ENCODE measurements at places on chromosomes 2 and 18.

- peak; percentile 86 for DNase-seq
These were observed 56.1 kb downstream of the TNP1 start for GRCh38 chr2:216803791-216804190.

DNA sequence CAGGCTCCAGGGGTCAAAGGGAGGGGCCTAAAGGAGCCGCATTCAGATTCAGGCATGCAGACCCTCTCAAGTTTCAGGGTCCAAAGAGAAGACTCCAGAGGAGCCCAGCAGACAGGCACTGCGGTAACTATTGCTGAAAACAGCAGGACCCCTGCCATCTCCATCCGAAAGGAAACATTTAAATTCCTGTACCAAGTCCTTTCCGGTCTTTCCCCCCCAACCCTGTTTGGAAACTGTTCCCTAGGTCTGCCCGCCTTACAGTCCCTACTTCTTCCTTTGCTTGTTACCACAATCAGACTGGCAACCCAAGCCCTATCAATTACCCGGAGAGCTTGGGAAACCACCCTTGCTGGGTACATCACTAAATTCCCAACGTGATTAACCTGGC is 82.0 kb downstream of the DNMT3A start:
- DNase-seq, result no peak

DNA sequence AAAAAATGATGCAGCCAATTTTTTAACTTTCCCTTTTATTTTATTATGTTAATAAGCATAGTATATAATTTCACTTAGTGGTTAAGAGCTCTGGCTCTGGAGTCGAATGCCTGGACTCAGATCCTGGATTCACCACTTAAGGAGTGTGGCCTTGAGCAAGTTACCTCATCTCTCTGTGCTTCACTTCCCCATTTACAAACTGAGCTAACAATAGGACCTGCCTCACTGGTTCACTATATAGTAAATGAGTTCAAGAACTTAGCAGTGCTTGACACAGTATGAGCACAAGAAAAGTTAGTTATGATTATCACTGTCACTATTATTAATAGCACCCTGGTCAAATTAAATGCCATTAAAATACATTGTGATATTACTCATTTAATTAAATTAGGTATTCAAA is 30.6 kb downstream of the SCN3A start:
- DNase-seq, result no peak

GRCh38 chr2:162256591-162256991 is 13.3 kb upstream of the FAP start:
- no peak for DNase-seq

DNA sequence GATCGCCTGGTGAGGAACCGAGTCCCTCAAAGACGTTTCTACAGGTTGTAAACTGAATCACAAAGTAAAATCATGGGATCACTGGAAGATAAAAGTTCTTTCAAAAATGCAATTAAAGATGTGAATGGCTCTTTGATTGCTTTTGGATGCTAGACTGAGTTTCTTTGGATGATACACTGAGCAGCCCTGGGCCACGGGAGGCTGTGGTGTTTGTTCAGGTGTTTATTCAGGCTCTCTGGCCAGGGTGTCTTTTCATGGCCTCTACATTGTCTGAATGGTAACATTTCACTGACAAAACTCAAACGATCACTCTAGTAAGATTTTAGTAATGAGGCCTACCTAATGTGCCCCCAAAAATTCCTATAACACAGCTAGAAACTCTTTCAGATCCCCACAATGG is 48.4 kb upstream of the SPATS2L start:
- no peak for DNase-seq

DNA sequence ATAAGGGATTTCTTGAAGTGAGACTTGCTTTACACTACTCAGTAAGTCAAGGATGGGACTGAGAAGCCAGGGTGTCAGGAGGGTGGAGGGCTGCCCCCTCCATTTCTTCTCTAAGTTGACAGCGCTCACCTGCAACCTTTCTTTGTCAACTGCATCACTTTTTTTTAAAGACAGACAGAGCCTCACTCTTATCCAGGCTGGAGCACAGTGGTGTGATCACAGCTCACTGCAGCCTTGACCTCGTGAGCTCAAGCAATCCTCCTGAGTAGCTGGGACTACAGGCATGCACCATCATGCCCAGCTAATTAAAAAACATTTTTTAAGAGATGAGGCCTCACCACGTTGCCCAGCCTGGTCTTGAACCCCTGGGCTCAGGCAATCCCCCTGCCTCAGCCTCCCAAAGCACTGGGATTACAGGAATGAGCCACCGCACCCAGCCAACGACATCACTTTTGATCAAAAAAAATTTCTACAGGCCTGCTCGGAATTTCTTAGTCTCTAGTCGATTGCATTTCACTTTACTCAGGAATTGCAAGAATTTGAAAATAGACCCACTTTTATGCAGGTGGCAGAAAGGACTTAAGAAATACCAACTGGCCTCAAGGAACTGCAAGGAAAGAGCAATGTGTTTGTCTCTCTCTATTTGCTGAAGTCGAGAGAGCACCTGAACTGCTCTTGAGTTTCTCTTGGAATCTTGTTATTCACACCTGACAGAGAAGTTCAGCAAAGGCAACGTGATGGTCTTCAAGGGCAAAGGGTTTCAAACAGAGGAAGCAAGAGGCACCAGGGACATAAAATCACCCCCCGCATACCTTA is 101.4 kb downstream of the MYOM1 start:
- no peak for DNase-seq

DNA sequence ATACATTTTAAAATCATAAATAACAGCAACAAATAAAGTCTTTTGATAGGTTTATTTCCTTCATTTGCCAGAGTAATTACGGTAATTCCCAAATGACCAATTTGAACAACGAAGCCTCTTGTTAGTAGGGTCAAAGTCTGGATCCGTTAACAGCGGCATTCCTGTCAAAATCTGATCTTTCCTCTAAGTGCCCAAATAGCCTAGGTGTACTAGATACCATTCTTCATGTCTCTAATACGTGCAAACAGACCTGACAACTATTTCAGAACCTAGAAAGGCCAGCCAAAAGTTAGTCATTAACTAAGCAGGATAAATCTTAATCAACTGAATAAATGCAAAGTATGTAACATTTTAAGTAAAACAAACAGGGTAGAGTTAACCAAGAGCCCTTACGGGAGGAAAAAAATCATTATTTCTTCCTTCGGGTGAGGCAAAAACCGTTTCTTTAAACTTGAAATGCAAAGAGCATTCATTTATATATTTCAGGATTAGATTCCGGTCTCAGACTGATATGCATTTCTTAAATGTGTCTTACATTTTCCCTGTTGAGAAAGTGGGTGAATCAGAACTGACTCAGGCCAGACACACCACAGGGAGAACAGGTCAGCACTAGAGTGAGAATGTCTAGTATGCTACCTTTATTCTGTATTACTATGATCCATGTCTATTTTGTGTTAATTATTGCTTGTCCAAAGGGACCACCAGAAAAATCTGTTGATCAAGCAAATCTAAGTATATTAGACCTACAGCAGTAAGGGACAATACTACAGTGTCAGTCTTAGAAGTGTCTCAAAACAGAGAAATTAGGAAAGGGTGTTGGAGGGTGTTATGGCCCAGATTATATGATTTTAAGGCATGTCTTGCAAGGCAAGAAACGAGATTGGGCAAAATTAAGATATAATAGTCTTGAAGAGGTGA is 141.5 kb upstream of the NDUFV2 start:
- no peak for DNase-seq

- peak; percentile 61 for DNase-seq
These were observed 456 bp downstream of the DOK1 start for GRCh38 chr2:74554820-74555531.

DNA sequence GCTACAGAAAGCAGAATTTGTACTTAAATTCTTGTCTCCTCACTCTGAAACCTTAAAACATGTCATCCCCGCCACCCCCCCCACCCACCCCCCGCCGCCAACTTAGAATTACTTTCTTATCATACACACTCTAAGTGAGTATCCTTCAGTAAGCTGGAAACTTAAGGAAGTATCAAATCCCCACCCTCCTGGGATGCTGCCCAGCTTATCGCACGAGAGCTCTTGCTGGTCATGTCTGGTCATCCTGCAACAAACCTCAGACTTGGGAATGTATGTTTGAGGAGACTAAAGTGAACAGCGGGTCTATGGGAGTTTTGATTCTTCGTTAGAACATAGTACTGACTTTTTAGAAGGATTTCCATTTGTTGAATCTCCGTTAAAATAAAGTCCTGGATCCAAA is 203.3 kb downstream of the PTGR3 start:
- peak; percentile 35 for DNase-seq

DNA sequence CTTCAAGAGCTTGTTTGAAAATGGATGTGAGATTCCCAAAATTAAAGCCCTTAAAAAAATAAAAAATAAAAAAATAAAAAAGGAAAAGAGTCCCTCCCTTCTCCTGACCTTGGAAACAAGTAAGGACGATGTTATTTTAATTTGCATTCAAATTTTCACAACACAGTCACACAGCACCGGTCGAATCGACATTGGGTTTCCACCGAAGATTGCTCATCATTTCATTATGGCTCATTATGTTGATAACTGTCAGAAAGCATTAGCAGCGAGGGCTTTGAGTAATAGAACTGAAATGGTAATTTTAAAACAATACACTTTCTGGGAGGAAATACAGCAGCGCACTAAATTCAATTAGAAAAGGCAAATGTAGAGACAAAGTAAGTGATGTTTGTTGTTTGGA is 78.7 kb downstream of the EPHA4 start:
- DNase-seq, result no peak

GRCh38 chr2:163799807-163800206 is 64.0 kb upstream of the FIGN start:
- no peak for DNase-seq

DNA sequence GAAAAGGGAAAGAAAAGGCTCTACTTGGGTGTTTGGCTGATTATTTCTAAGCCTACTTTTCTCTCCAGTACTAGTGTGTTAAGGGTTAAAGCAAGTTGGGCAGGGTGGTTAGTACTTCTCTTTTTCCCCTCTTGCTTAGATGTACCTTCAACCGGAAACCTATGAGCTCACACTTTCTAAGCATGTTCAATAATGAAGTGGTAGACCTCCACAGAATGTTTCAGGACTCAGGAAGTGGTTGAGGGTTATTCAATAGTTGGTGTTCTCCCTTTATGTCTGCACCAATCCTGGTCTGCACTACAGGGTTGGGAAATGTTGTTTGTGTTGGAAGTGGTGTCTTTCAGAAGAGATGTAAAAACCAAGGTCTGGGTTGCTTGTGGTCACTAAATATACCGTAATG is 137.1 kb downstream of the ZEB2 start:
- DNase-seq, result no peak

DNA sequence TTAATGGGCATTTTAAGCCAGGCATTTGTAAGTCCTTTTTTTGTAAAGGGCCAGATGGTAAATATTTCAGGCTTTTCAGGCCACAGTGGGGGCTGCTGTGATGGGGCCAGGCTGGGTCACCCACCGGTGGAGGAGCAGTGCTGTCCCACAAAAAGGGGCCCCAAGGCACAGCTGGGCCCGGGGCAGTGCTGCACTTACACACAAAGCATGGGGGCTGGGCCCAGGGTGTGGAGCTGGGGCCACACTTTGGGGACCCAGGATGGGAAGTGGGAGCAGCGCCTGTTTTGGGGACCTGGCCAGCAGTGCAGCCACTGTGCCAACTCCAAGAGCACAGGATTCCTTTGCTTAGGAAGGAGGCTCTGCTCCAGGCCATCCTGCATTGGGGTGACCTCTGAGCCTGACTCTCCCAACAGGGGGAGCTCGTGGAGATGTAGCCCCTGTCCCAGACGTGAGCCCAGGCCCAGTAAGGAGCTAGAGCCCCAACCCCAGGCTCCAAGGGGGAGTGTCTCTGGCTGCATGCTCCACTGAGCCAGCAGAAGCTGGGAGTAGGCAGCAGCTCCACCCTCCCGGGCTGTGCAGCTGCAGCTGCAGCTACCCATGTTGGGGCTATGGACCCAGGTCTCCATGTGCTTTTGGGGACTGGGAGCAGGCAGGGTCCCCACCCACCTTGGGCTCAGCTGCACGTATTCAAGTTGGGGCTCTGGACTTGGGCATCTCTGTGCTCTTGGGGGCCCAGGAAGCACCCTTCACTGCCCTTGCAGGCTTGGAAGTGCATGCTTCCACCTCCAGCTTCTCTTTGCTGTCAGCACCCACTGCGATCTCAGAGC is 1036.5 kb upstream of the CNTNAP5 start:
- no peak for DNase-seq

DNA sequence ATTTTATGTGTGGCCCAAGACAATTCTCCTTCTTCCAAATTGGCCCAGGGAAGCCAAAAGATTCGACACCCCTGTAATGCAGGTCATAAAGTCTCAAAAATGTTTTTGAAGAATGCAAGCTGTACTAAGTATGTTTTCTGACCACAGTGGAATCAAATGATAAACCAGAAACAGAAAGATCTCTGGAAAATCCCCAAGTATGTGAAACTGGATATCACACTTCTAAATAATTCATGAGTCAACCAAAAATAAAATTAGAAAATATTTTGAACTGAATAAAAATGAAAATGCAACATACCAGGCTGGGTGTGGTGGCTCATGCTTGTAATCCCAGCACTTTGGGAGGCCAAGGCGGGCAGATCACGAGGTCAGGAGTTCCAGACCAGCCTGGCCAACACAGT is 34.1 kb upstream of the UBE2F start:
- no peak for DNase-seq

GRCh38 chr18:2878656-2879330 is 32.0 kb downstream of the EMILIN2 start:
- DNase-seq, result no peak

DNA sequence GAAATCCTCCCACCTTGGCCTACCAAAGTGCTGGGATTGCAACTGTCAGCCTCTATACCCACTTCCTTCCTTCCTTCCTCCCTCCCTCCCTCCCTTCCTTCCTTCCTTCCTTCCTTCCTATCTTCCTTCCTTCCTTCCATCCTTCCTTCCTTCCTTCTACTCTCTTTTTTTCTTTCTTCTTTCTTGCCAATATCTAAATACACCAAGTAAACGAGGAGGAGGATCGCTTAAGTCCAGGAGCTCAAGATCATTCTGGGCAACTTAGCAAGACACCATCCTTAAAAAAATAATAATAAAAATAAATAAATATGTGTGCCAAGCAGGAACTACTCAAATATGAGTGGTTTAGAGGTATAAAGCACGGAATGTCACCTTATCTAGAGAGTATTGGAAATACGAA is 249.4 kb upstream of the TRIB2 start:
- no peak for DNase-seq

DNA sequence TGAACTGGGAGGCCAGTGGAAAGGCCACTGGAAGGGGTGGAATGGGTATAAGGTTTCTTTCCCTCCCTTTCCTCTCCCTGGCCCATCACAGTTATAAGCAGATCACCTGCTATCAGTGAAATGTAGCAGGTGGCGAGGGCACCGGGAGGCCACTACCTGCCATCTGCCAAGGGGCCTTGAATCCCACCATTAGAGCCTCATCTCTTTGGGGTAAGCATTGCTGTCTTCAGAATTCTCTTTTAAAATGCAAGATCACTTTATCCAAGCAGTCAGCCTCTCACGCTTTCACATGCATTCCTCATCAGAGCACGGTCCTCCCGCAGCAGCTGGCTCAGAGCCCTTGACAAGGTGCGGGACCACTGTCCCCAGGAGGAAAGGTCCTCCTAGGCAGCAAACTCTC is 268.5 kb downstream of the CELF4 start:
- no peak for DNase-seq

- no peak for DNase-seq
These were observed 211.8 kb downstream of the FAM210A start for GRCh38 chr18:13514558-13514957.

All from left ventricle myocardium superior (tissue), 1 donor.